IMR-90 (cell line): ENCODE measurements at places on chromosomes 1 and 21. TPM values are rescaled to one million over a fixed set of nuclear protein-coding genes. Genes with fewer than 3 reads are reported as not detected.
A peak's percentile ranks its signal among the peaks of the same experiment; 100 is the strongest.

TRAPPC10 gene
- 18.1 and 18.3 TPM in 2 replicates for total RNA-seq

DNA sequence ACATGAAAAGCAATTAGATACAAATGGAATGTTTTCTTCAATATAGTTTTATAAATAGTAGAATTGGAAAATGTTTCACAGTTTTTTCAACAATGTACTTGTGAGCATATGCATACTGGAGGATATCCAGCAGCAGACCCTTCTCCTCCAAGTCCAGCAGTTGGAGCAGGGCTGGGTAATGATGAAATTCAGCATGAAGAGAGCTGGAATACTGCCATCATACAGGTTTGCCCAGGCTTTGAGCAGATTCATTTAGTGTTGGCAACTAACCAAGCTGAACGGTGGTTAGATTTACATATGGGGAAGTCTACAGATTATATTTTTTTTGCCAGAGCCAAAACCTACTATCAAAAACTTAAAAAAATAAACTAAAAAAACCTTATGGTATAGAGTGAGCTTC lies 38.3 kb downstream of the WDR3 start:
- H3K27ac ChIP-seq = no peak overlapping the region; the same call in 1 of the 2 replicates
- peaks cover 1% of the 10 kb centered on the region; the same call in 1 of the 2 replicates for H3K36me3 ChIP-seq
- peak; percentile 15 for DNase-seq
- H3K27me3 ChIP-seq = no peaks in the 10 kb centered on the region; the same call in 1 of the 2 replicates
- no peaks in the 10 kb centered on the region for H3K4me1 ChIP-seq
- H3K4me3 ChIP-seq = no peak overlapping the region

GRCh38 chr1:8809342-8809736 lies 8.1 kb downstream of the RERE start:
- H3K27me3 ChIP-seq = no peaks in the 10 kb centered on the region
- H3K36me3 ChIP-seq = no peaks in the 10 kb centered on the region; the same call in 1 of the 2 replicates
- H3K27ac ChIP-seq = no peak overlapping the region
- no peak overlapping the region for H3K4me3 ChIP-seq
- peaks cover 9% of the 10 kb centered on the region for H3K4me1 ChIP-seq

DNA sequence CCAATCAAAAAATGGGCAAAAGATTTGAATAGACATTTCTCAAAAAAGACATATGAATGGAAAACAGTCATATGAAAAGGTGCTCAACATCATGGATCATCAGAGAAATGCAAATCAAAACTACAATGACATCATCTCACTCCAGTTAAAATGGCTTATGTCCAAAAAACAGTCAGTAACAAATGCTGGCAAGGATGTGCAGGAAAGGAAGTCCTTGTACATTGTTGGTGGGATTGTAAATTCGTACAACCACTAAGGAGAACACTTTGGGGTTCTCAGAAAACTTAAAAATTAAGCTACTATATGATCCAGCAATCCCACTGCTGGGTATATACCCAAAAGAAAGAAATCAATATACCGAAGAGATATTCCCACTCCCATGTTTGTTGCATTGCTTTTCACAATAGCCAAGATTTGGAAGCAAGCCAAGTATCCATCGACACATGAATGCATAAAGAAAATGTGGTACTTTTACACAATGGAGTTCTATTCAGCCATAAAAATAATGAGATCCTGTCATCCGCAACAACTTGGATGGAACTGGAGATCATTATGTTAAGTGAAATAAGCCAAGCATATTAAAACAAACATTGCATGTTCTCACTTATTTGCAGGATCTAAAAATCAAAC lies 17.9 kb downstream of the GBP5 start:
- no peaks in the 10 kb centered on the region for H3K4me1 ChIP-seq
- H3K36me3 ChIP-seq = no peaks in the 10 kb centered on the region
- H3K27me3 ChIP-seq = no peaks in the 10 kb centered on the region
- no peak overlapping the region for H3K4me3 ChIP-seq
- no peak overlapping the region for H3K27ac ChIP-seq
- DNase-seq = no peak

DNA sequence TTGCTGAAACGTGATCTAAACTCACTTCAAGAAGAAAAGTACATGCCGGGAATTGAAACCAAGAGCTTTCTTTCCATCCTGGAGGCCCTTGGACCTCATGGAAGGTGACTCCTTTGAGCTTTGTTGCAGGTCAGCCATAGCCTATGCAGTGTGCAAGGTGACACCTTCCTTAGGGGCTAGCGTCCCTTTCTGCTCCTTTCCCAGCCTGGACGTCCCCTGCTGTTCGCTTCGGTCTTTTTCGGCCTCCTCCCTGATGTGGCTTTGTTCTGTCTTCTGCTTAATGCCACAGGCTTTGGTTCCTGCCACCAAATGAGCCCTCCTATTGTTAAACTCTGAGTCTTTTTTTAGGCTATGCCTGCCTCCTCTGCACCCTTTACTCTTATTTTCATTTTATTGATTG lies 308.8 kb downstream of the BRINP2 start:
- H3K4me3 ChIP-seq = no peak overlapping the region
- no peak overlapping the region for H3K27ac ChIP-seq
- no peaks in the 10 kb centered on the region for H3K36me3 ChIP-seq
- no peaks in the 10 kb centered on the region for H3K27me3 ChIP-seq
